ENCODE measurements at places on chromosomes 5 and 9. TPM values are rescaled to one million over a fixed set of nuclear protein-coding genes. Genes with fewer than 3 reads are reported as not detected.

Gene EGFLAM
- total RNA-seq, result not detected

Gene FAM221B
- not detected for total RNA-seq

Gene PKD2L2
- not detected for total RNA-seq

Gene ODF2
- 72.8 TPM for total RNA-seq

GRCh38 chr5:105931881-105932421, 1738.8 kb downstream of the EFNA5 start:
- no peak for DNase-seq
- no peak overlapping the region for H3K27ac ChIP-seq
- H3K36me3 ChIP-seq, result no peaks in the 10 kb centered on the region
- H3K27me3 ChIP-seq, result no peaks in the 10 kb centered on the region

Gene ENTPD8
- not detected for total RNA-seq

DNA sequence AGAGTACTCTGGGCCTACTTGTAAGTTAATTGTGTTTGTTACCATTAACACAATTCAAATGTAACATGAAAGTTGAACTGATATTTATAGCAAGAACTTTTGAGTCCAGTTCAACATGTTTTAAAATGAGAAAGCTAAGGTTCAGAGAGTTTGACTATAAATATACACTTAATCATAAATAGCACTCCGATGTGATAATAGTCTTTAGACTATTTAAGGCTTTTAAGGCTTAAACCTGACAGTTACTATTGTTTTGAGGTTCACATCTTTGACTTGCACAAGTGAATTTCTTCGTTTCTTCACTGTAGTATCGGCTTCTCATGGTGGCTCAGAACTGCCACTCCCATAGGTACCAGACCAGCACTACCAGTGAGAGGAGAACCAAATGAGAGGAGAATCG, 42.4 kb downstream of the ZNF608 start:
- no peak overlapping the region for H3K4me3 ChIP-seq
- no peak overlapping the region for H3K27ac ChIP-seq
- H3K27me3 ChIP-seq, result peaks cover 5% of the 10 kb centered on the region
- H3K4me1 ChIP-seq, result no peaks in the 10 kb centered on the region

Gene SLIT3
- total RNA-seq, result 2.1 TPM

Gene IL4
- 6.4 TPM for total RNA-seq

Gene CCL27
- total RNA-seq, result 0.80 TPM

GRCh38 chr9:133572821-133573361, 36.3 kb downstream of the FAM163B start:
- H3K36me3 ChIP-seq, result no peaks in the 10 kb centered on the region
- H3K27ac ChIP-seq, result no peak overlapping the region
- no peak for DNase-seq
- peaks cover 17% of the 10 kb centered on the region for H3K27me3 ChIP-seq

DNA sequence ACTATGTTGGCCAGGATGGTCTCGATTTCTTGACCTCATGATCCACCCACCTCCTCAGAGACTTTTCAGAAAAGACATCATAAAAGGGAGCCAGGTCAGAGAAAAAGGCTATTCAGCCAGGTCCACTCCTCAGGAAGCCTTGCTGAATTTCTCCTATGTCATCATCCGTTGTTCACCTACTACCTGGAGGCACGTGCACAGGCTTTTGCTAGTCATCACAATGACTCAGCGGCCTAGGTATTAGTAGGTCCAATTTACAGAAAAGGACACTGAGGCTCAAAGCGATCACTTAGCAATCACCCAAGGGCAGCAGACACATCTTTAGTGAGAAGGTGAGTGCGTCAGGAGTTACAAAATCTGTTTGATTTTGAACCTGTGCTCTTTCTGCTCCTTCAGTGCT, 72.3 kb upstream of the RAD23B start:
- peaks cover 12% of the 10 kb centered on the region for H3K4me1 ChIP-seq
- no peak for DNase-seq
- no peak overlapping the region for H3K27ac ChIP-seq
- H3K36me3 ChIP-seq, result no peaks in the 10 kb centered on the region

Gene PDGFRB
- 0.34 TPM for total RNA-seq

Gene DELE1
- 51.5 TPM for total RNA-seq

DNA sequence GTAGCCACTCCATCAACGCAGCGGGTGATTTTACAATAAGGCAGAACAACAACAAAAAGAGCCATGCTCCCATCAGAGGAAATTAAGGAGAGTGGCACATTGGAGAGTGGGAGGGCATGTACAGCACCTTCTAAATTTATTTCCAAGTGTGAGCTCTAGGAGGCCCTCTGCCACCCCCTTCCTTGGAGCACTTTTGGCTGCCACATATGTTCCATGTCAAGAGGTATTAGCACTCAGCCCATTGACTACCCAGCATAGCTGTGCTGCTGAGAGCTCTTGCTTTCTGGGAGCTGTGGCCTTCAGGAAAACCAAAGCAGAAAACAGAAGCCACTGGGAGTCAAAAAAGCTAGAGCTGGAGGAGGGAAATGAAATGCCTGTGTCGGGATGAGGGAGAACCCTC, 200.2 kb upstream of the PANK3 start:
- H3K4me1 ChIP-seq, result no peaks in the 10 kb centered on the region
- DNase-seq, result no peak
- no peak overlapping the region for H3K27ac ChIP-seq
- no peak overlapping the region for H3K4me3 ChIP-seq
- peaks cover 7% of the 10 kb centered on the region for H3K27me3 ChIP-seq

- no peak overlapping the region for H3K27ac ChIP-seq
- H3K27me3 ChIP-seq, result no peaks in the 10 kb centered on the region
- H3K36me3 ChIP-seq, result no peaks in the 10 kb centered on the region
- H3K4me3 ChIP-seq, result no peak overlapping the region
- peaks cover 5% of the 10 kb centered on the region for H3K4me1 ChIP-seq
Observed at GRCh38 chr9:92480291-92480771, 2.0 kb downstream of the ASPN start.

DNA sequence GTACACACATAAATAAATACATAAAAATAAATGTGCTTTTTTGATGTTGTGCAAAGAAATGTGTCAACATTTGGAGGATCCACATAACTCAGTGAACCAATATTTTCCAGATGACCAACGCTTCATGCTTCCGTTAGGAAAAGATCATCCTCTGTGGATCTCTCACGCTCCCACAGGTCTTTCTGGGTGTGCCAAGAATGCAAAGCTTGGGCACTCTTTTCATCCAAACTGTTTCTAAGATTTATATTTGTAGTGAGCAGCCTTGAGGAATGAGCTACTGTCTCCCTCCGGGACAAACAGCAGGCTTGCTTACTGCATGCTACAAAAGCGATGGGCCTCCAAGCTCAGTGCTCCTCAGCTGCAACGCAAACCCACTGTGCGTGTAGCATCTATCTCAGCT, 46.2 kb upstream of the RUFY1 start:
- H3K4me3 ChIP-seq, result no peak overlapping the region
- H3K36me3 ChIP-seq, result no peaks in the 10 kb centered on the region
- H3K27me3 ChIP-seq, result no peaks in the 10 kb centered on the region
- DNase-seq, result no peak

- peaks cover 23% of the 10 kb centered on the region for H3K4me1 ChIP-seq
- no peak overlapping the region for H3K27ac ChIP-seq
- no peak for DNase-seq
- no peaks in the 10 kb centered on the region for H3K36me3 ChIP-seq
- peaks cover 30% of the 10 kb centered on the region for H3K27me3 ChIP-seq
Observed at GRCh38 chr5:132010989-132011621, 353 bp downstream of the ACSL6 start.

DNA sequence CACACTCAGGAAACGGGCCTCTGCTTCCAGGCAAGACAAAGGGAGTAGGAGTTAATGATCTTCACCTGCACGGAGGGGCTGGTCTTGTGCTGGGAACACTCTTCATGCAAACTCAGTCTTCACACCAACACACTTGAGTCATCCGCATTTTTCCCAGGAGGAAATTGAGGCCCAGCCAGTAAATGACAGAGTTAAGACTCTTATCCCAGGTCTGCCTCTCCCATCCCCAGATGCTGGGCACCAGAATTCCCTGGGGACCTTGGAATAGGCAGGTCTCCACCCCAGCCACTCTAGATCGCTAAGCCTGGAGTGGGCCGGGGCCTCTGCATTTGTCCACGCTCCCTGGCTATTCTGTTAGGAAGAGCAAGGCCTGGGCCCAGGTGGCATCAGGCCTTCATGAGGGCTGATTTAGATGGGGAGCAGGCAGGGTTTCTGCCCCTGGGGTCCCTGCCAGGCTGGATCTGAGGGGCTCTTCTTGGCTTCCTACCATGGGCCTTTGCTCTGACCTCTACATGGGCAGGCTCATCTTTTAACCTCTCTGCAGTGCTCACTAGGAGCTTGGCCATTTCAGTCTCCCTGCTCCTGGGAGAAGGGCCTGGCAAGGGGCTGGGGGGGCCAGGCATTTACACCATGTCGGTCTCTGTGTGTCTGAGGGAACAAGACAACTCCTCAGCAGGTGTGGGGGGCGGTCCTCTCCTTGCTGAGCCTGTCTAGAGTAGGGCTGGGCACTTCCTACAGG, 77.3 kb downstream of the AMBP start:
- no peaks in the 10 kb centered on the region for H3K36me3 ChIP-seq
- no peaks in the 10 kb centered on the region for H3K4me1 ChIP-seq
- no peak overlapping the region for H3K27ac ChIP-seq
- no peak overlapping the region for H3K4me3 ChIP-seq
- H3K27me3 ChIP-seq, result no peaks in the 10 kb centered on the region
- DNase-seq, result no peak

Gene TAF11L5
- not detected for total RNA-seq

DNA sequence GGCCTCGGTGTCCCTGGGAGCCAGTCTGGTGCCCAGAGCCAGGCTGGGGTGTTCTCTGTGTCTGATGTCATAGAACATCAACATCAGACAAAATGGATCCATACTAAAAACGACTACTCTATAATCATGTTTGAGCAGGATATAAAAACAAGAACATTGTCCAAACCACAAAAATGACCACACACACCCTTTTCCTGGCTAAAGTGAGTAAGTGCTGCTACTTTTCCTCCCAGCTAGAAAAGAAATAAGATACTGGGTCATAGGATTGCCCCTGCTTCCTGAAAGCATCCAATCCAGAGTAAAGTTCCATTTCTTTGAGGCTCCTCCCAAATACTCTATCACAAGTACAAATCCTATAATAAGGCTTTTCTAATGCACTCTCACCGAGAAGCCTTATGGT, 19.7 kb upstream of the TRAF1 start:
- H3K4me1 ChIP-seq, result no peaks in the 10 kb centered on the region
- no peak overlapping the region for H3K27ac ChIP-seq
- H3K4me3 ChIP-seq, result no peak overlapping the region
- DNase-seq, result no peak
- H3K36me3 ChIP-seq, result no peaks in the 10 kb centered on the region
- H3K27me3 ChIP-seq, result no peaks in the 10 kb centered on the region

Gene SREK1IP1
- 20.2 TPM for total RNA-seq

DNA sequence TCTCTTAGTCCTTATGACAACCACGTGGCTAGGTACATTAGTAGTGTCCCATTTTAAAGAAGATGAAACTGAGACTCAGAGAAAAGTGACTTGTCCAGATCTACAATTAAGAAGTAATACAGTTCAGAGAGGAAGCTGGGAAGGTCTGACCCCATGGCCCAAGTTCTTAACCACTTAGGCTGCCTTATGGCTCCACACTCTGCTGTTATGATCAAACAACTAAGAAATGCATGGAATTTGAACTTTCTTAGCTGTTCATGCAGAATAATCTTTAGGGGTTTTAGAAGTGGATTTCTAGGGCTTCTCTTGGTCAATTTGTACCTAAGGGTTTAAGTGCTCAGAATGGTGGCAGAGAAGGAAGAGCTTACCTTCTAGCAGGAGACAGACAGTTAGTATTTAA, 128.0 kb upstream of the MSX2 start:
- H3K27ac ChIP-seq, result no peak overlapping the region
- no peak for DNase-seq
- H3K4me1 ChIP-seq, result no peaks in the 10 kb centered on the region
- peaks cover 6% of the 10 kb centered on the region for H3K27me3 ChIP-seq

GRCh38 chr9:136803551-136804508, 3.9 kb upstream of the RABL6 start:
- H3K27ac ChIP-seq, result no peak overlapping the region
- DNase-seq, result no peak
- no peak overlapping the region for H3K4me3 ChIP-seq

Gene FOXD4L3
- total RNA-seq, result not detected

- no peaks in the 10 kb centered on the region for H3K27me3 ChIP-seq
- H3K4me3 ChIP-seq, result no peak overlapping the region
- H3K27ac ChIP-seq, result no peak overlapping the region
- DNase-seq, result no peak
- no peaks in the 10 kb centered on the region for H3K36me3 ChIP-seq
- no peaks in the 10 kb centered on the region for H3K4me1 ChIP-seq
Observed at GRCh38 chr9:116447934-116448333, 239.2 kb upstream of the TRIM32 start.

DNA sequence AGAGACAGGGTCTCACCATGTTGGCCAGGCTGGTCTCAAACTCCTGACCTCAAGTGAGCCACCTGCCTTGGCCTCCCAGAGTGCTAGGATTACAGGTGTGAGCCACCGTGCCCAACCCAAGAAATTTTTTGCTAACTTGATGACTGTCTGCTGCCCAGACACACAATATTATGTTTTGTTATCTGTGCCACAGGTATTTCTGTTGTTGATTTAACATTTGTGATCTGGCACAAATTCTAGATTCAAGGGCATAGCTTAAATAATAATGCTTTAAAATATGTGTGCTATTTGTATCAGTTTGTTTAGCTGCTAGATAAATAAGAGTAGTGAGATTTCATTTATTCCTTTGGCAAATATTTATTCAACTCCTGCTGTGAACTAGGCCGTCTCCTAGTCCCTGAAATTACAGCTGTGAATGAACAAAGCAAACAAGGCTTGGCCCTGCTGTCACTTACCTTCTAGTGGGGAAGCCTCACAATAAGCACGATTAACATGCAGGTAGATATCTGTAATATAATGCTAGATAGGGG, 35.3 kb downstream of the GAPVD1 start:
- H3K36me3 ChIP-seq, result peaks cover under 1% of the 10 kb centered on the region
- H3K4me3 ChIP-seq, result no peak overlapping the region
- H3K27me3 ChIP-seq, result no peaks in the 10 kb centered on the region

Gene LHFPL2
- 0.05 TPM for total RNA-seq

Gene MYORG
- total RNA-seq, result 1.9 TPM

GRCh38 chr5:168434001-168434400, 52.3 kb upstream of the RARS1 start:
- H3K27ac ChIP-seq, result no peak overlapping the region
- H3K27me3 ChIP-seq, result no peaks in the 10 kb centered on the region
- DNase-seq, result no peak
- H3K4me3 ChIP-seq, result no peak overlapping the region
- no peaks in the 10 kb centered on the region for H3K4me1 ChIP-seq

Gene ADAMTS2
- total RNA-seq, result not detected

GRCh38 chr9:37187713-37188439, 67.5 kb downstream of the ZCCHC7 start:
- peak overlapping the region; percentile 65 for H3K27ac ChIP-seq
- peaks cover 25% of the 10 kb centered on the region for H3K36me3 ChIP-seq
- H3K4me1 ChIP-seq, result peaks cover 38% of the 10 kb centered on the region

Gene ZNF608
- total RNA-seq, result not detected

DNA sequence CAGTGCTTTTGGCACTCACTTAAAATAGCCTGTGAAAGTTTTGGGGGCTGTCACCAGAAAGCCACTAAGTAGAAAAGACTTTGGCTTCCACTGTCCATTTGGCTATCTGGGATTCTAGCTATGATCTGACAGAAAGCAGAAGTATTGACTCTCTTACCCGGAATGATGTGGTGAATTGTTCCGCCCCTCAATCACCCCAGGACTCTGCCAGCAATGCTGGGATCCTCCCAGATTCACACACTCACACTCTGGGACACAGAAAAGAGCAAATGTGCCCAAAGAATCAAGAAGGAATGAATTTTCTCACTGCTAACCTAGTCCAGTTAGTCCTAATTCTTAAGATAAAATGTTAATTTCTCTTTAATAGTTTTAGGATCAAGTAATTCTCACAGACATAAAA, 576.9 kb downstream of the BNC2 start:
- H3K4me1 ChIP-seq, result no peaks in the 10 kb centered on the region
- no peak for DNase-seq
- H3K36me3 ChIP-seq, result no peaks in the 10 kb centered on the region
- no peak overlapping the region for H3K4me3 ChIP-seq
- H3K27me3 ChIP-seq, result no peaks in the 10 kb centered on the region
- H3K27ac ChIP-seq, result no peak overlapping the region
